H1 (cell line): ENCODE measurements at places on chromosomes 12 and 14.

DNA sequence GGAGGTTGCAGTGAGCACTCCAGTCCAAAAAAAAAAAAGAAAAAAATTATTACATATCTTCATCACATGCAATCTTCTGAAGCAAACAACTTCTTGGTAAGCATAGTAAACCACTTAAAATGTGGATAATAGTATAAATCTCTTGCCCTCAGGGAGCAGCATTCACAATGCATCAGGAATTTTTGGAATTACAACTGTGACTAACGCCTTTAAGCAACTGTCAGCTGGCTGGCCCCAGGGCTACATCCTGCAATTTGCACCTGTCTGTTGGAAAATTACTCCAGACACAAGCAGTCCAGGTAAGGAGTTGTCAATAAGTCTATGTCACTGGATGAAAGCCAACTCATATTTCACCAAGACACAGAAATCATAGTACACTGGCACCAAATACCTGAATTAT is 5.5 kb upstream of the SLC7A7 start:
- DNase-seq = no peak

GRCh38 chr14:45073231-45073879 is 10.6 kb upstream of the PRPF39 start:
- no peak for DNase-seq

GRCh38 chr14:68899033-68899603 is 80.0 kb downstream of the ACTN1 start:
- DNase-seq = no peak

DNA sequence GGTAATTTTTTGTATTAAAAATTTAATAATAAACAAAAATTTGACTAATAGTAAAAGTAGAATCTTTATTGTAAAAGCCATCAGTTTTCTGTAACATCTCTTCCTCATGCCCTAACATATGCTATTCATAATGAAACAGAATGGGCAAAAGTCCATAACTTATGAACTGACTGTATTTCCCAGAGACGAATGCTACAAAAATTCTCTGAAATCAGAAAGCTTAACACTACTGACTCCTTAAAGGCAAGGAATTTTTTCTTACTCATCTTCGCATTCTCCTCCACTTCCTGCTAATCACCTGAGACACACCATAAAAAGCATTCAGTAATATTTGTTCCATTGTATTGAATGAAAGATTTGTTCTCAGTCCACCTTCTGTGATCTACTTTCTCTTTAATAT is 17.6 kb downstream of the MON2 start:
- no peak for DNase-seq
